ENCODE measurements at places on chromosomes 12 and 14.

DNA sequence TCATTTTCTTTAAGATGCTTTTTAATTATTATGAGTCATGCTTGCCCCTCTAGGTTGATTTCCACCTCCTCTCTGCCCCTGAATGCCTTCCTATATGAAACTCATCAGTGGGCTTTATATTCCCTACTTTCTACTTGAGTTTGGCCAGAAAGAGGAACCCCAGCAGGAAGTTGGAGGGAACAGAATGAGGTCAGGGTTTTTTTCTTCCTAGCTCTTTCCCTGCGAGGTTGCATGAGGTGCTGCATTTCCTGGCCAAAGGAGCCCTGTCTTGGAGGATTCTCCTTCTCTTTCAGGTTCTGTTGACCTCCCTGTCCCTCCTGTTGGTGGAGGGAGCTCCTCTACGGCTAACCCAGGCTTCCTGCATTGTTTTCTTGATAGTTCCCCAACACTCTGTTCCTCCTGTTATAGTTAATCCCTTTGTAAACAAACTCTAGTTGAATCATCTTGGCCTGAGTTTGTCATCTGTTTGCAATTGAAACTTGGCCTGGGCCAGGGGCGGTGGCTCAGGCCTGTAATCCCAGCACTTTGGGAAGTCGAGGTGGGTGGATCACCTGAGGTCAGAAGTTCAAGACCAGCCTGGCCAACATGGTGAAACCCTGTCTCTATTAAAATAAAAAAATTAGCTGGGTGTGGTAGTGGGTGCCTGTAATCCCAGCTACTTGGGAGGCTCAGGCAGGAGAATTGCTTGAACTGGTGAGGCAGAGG, 15.3 kb upstream of the SPIC start:
- DNase-seq: peak; percentile 46

DNA sequence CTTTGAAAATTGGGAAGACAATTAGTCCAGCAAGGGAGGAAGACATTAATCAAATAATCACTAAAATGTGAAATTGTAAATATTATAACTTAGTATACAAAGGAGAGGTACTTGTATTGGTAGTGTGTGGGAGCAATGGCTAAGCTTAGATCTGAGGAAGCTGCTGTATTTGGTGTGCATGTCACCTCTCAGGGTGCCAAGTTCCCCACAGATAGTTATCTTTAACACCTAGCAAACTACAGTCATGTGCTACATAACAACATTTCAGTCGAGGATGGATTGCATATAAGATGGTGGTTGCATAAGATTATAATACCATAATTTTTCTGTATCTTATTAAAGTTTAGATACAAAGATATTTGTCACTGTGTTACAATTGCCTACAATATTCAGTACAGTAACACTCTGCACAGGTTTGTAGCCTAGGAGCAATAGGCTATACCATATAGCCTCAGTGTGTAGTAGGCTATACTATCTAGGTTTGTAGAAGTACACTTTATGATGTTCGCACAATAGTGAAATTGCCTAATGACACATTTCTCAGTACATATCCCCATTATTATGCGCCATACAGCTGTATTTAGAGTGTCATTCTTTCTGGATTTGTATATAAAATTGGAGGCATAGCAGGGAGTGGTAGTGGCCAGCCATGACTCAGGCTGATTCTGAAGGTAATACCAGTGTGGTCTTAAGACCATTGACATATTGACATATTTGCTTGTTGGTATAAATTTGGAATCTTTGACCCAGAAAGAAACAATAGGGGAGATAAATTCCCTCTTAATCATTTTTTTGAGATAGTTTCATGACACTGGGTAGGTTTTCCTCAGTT, 55.8 kb downstream of the RAD51B start:
- no peak for DNase-seq

DNA sequence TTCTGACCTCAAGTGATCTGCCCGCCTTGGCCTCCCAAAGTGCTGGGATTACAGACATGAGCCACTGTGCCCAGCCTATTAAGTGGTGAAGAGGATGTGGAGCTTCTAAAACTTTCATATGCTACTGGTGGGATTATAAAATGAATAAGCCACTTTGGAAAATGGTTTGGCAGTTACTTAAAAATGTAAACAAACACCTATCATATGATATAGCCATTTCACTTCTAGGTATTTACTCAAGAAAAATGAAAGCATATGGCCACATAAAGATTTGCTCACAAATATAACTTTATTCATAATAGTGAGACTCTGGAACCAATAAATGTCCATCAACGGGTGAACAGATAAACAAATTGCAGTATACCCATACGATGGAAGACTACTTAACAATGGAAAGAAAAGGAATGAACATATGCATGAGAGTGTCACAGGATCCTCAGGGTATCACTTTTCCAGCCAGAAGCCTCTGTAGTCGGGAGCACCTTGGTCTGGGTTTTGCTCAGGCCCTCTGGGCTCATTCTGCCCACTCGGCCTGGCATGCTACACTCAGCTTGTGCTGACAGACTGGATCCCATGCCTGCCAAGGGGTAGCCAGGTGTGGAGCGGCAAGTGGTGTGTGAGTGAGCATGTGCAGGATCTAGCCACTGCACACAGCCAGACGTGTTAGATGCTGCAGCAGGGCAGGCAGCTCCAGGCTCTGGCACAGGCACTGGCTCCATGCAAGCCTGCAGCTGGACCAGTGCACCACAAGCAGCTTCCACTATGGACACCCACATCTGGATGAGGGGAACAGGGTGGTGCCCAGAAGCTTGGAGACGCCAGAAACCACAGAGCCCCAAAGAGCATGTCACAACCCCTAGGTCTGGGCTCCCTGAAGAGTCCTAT, 213.2 kb upstream of the DIO3 start:
- no peak for DNase-seq

DNA sequence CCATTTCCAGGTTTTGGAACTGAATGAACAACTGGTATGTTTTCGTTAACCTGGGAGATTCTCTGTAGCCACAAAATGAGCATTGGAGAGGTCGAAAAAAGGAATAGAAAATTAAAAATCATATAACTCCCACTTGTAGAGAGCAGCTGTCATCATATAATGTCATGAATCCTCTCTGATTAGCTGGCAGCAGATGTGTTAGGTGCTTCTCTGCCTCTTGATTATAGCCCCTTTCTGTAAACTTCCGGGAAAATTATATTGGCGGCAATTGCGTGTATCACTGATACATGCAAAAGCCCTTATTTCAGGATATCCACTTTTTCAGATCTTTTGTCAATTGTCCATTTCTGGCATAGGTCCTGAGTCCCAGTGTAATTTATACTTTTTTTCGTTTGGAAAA, 31.7 kb downstream of the FGD4 start:
- DNase-seq: no peak

- no peak for DNase-seq
Observed at GRCh38 chr12:39224971-39225370, 217.9 kb downstream of the KIF21A start.

- no peak for DNase-seq
Observed at GRCh38 chr12:30953951-30954751, 27.6 kb downstream of the TSPAN11 start.

DNA sequence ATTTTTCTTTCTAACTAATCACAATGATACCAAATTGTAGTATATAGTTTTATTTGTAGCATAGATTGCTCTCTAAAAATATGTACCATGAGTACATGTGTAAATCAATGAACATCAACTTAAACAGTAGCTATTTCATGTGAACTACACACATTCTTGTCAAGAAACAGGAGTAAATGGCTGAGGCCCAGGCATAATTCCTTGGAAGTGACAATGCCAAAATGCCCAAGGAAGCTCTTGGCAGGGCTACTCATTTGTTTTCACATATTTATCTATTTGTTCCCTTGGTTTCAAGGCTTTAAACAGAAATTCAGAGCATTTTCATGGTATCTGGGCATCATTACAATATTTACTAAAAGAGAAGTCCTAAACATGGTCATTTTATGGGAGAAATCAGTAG, 165.7 kb downstream of the SLC16A7 start:
- DNase-seq: no peak

DNA sequence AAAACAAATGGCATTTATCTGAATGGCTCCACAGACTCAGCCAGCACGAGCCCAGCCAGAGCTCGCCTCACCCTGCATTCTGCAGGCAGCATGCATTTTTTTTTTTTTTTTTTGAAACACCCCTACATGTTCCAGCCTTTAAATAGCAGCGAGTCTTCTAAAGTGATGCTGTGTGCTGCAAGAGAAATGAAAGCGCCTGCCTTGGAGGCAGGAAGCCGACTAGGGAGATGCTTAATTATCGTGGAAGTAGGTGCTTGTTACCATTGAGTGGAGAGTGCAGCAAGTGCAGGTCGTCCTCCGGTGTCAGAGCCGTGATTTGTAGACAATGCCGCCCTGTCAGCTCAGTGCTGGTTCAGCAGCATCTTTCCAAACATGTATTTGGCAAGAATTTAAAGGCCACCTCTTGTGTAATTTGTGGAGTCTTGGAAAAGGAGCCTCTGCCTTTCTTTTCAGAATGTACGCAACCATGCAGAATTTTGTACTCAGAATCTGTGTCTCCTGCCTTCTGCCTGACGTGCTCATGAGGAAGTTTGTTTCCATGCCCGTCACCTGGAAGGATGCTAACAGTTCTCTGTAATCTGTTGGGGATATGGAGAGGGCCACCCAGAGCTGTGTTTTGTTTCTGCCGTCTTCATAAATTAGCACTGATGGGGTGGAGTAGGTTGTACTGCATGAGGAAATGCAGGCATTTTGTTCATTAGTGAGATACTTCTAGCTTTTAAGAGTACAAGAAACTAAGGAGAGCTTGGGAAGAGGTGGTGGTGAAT, 345.9 kb upstream of the RGS6 start:
- no peak for DNase-seq

DNA sequence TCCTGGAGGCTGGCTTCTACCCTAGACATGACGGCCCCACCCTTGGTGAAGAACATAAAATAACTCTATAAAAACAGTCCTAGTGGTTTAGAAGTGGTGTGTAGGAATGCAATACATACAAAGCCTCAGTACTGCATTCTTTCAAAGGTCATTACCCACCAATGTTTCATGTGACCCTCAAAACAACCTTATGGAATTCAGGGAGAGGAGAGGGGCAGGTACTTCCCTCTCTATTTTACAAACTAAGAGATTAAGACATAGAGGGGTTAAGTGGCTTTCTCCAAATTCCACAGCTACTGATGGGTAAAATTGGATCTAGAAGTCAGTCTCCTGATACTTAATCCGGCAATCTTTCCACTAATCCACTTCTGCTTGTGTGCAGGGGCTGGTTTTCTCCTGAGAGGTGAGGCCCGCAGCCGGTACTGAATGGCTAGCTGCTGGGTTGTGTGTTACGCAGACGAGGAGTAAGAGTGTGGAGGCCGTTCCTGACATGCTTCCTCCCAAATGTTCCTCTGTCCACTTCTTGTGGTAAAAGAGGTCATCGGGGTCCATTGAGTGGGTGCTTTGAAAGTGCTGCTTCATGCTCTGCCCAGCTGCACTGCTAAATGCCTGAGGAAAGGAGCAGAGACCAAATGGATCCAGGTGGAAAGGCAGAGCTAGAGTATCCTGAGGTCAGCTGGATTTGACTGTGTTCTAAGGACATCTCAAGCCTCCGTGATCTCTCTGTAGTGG, 16.2 kb downstream of the SLC7A8 start:
- DNase-seq: no peak

- DNase-seq: peak; percentile 58
Observed at GRCh38 chr12:56151672-56152131, 685 bp upstream of the MYL6B start.

GRCh38 chr12:110995016-110995415, 74.6 kb upstream of the MYL2 start:
- DNase-seq: no peak

DNA sequence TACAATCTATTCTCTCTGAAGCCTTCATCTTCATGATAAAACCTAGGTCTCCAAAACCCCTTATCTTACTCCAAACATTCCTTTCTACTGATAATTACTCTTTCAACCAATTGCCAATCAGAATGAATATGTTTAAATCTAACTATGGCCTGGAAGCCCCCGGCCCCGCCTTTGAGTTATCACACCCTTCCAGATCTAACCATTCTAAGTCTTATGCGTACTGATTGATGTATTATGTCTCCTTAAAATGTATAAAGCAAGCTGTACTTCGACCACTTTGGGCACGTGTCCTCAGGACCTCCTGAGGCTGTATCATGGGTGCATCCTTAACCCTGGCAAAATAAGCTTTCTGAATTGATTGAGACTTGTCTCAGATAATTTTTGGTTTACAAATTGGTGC, 14.4 kb downstream of the PABPN1 start:
- DNase-seq: no peak

- DNase-seq: no peak
Observed at GRCh38 chr12:124036171-124036598, 63.2 kb downstream of the ZNF664 start.

GRCh38 chr12:127678945-127679344, 588.0 kb upstream of the TMEM132C start:
- no peak for DNase-seq

GRCh38 chr12:131066886-131067490, 113.3 kb downstream of the ADGRD1 start:
- no peak for DNase-seq

DNA sequence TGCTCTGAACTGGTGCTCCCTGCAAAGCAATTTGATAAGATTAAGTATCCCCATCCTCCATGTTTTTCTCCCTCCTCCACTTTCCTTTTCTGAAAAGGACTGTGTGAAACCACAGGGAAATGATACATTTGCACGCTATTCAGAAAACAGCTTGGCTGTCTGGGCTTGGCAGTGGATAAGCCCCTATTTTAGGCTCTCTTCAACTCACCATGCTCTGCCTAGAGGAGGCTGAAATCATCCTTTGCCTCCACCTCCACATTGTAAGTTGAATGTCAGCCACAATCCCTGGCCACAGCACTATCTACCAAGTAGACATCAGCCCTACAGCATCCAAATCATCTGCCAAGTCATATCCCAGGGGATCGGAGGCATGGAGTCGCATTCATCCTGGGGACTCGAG, 642.3 kb downstream of the RPS29 start:
- DNase-seq: no peak

DNA sequence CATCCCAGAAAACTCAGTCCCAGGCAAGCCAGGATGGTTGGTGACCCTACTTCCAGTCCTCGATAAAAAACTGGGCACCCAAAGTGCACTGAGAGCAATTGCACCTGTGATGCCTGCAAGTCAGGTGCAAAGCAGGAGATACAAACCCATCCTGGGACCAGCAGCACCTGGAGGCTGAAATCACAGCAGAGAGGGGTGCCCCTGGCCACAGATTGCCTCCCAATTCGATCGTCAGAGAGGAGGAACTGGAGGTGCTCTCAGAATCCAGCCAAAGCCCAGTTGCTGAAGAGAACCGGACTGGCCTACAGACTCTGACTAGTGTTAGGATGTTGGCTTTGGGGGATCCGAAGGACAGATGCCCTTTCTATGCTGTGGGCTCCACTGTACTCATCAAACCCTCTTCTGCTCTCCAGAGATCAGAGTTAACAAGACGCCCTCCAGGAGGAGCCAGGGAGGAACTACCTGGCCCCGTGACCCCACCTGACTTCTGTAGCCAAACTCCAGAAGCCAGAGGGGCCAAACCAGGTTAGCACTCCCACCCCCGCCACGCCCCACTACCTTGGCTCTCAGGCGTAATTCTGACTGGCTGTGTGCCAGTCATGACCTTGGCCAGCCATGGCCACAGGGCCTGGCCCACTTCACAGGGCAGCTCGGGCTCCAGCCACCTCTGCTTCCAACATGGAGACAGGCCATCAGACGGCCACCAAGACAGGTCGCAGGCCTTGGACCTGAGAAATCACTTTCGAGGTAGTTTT, 284.5 kb upstream of the RTL1 start:
- no peak for DNase-seq

GRCh38 chr14:26527095-26527494, 70.7 kb downstream of the NOVA1 start:
- DNase-seq: no peak
